ENCODE measurements at places on chromosomes 13 and 19.

DNA sequence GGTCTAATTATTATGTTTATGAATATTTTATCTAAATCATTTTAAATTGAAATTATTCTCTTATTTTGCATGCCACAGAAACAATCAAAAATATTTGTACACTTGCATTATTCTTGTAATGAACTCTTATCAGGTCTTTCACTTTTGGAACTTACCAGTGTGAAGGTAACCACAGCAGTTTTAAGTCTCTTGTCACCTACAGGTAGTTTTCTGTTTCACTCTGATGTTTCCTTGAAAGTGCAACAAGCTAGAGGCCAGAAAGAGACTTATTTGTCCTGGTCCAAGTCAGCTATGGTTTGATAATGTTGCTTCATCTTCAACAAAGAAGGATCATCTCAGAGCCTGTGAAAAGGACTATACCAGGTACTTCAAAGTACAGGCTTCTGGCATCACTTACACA is 133.4 kb upstream of the NBEA start:
- DNase-seq = no peak

GRCh38 chr13:98900442-98900841 is 77.4 kb downstream of the DOCK9 start:
- no peak for DNase-seq

DNA sequence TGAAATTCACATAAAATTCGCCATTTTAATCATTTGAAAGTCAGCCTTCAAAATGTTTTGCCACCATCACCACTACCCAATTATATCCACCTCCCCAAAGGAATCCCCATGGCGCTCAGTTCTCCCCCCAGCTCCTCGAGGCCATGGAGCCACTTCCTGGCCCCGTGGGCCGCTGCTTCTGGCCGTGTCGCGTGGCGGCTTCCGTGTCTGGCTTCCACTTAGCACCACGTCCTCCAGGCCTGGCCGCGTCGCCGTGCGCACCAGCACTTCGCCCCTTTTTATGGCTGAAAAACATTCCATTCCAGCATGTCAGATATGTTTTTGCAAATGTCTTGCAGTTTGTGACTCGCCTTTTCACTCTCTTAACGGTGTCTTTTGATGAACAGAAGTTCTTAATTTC is 46.7 kb upstream of the DCUN1D2 start:
- no peak for DNase-seq

DNA sequence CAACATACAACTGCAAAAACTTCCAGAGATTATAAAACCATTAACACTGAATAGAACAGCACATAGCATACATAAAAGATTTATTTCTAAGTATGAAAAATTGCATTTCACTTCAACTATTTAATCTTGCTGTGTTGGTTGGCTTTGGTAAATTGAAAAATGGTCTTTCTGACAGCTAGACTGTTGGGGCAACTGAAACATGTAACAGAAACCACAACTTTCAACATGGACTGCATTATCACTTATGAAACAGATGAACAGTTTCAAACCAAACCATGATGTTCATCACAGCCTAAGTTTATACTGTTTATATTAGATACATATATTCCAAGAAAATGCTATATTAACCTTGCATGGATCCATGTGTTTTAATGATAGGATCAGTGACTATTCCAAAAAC is 324.1 kb upstream of the PCDH9 start:
- no peak for DNase-seq

DNA sequence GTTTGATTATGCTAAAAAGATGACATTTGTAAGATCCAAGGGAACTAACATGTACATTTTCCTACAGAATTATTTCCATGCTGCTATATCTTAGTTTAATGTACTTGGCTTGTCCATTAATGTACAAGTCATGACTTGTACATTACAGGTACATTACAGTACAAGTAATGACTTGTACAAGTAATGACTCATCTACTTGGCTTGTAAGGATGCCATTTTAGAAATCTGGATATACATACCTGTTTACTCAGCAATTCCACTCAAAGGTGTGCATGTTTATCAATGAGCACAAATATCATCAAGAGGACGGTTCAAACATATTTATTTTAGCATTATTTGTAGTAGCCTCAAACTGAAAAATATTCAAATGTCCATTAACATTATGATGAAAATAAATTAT is 87.0 kb upstream of the TRPC4 start:
- DNase-seq = no peak

GRCh38 chr19:45676851-45677263 is 8.8 kb downstream of the GIPR start:
- DNase-seq = no peak

DNA sequence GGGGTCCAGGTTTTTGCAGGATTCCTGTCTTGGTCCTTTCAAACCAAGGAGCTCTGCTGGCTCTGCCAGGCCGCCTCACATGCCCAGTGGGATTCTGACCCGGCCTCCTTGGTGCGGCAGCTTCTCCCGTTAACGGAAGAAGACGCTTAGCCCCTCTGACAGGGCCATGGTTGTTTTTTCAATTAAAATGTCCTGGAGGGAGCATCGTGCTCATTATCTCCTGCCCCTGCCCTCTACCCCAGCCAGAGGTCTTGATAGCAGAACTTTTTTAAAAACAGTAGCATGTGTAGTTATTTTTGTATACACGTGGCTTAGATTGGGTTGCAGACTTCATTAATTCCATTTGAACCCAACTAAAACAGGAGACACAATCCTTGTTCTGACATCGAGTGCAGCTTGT is 11.5 kb upstream of the RPS15 start:
- DNase-seq = no peak

DNA sequence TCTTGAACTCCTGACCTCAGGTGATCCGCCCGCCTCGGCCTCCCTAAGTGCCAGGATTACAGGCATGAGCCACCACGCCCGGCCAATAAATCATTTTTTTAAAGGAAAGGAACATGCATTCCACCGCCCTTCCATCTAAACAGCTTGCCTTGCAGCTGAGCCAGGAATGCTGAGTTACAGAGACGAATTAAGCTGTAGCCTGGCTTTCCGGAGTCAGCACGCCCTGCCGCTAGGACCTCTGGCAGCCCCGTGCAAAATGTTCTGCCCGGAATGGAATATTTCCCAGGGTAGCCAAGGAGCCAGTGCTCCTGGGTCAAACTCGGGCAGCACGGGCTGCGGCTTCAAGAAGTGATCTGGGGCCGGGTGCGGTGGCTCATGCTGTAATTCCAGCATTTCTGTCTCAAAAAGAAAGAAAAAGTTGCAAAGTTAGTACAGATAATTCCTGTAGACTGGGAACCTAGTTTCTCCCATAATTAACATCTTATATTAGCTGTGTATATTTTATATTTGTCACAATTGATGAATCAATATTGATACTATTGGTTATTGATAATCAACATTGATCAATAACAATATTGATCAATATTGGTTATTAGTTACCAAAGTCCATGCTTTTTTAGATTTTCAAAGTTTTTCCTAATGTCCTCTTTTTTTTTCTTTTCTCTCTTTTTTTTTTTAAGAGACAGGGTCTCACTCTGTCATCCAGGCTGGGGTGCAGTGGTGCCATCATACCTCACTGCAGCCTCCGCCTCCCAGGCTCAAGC is 19.2 kb downstream of the ATCAY start:
- no peak for DNase-seq

- DNase-seq = peak; percentile 69
These were observed 1375.6 kb downstream of the EFNB2 start for GRCh38 chr13:105159841-105160240.

DNA sequence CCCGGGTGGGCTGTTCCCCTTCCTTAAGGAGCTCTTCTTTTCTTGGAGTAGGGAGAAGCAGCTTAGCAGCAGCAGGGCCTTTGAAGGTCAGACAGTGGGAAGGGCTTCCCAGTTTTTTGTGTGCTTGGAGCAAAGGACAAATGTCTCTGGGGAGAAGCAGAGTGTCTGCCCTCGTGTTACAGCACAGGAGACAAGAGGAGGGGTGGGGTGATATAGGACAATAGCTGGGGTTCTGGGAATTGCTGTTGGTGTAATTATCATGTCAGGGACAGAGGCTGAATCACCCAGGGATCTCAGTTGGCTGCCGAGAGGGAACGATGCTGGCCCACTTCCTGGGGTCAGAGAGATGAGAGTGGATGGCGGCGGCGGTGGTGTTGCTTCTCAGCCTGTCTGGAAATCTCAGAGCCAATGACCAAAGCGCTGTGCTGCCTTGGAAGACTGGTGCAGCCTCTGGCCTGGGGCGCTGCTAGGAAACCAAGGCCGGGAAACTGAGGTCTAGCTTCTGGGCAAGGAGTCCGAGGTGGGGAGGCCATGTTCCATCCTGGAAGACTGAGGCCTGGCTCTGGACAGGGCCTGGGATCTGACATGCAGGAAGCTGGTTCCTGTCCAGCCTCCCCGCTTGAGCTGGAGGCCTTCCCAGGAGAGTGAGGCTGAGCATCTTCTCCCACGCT is 1.2 kb downstream of the INAFM1 start:
- peak; percentile 9 for DNase-seq

Data from NCI-H345 (cell line).